ENCODE measurements at places on chromosomes 3 and 15.
A peak's percentile ranks its signal among the peaks of the same experiment; 100 is the strongest.

GRCh38 chr3:107025961-107026360, 351.3 kb upstream of the CCDC54 start:
- no peak for DNase-seq

GRCh38 chr3:33488246-33488645, 48.0 kb upstream of the UBP1 start:
- no peak for DNase-seq

DNA sequence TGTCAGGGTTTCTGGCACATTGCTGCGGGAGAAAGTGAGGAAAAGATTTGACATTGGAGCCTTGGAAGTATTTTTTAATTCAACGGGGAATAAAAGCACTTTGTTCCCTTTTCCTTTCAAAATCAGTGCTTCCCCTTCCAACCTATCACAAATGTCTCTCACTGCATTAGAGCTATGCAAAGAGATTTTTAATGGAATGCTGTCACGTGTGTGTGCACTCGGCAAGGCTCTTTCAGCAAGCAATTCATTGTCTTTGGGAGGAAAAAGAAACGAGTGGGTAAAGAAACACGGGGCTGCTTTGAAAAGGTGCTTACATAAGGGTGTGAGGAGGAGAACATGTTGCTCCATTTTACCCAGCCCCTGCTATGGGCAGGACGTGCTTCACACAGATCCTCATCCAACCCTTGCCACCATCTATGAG, 490.4 kb upstream of the PROK2 start:
- no peak for DNase-seq

- DNase-seq = no peak
Measured at GRCh38 chr3:177557548-177557947, 360.3 kb upstream of the TBL1XR1 start.

- no peak for DNase-seq
Measured at GRCh38 chr15:70035051-70035718, 62.5 kb downstream of the TLE3 start.

DNA sequence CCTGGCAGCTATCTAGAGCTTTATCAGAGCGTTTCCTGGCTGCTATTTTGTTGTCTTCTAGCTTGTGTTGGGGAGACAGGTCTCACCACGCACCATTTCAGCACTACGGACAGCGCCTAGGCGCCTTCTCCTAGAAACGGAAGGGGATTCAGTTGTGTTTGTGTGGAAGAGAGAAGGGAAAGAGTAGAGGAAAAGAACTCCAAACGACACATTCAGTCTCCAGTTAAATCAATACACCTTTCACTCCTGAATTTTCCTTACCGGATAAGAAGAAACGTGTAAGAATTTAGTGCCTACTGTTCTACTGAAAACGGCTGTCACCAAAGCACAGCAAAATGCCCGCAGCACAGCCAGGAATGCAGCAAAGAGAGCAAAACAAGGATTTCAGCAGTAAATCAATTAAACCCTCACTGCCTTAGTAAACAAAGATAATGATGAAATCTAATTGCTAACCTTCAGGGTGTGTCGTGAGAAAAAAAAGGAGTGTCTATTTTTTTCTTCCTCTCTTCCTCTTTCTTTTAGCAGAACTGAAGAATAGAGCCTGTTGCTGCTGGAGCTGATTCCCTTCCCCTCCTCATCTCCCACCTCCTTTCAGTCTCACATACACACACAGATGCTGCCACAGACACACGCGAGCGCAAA, 412 bp upstream of the CTXN2 start:
- peak; percentile 62 for DNase-seq

- DNase-seq = no peak
Measured at GRCh38 chr3:89955156-89955555, 847.7 kb downstream of the EPHA3 start.

DNA sequence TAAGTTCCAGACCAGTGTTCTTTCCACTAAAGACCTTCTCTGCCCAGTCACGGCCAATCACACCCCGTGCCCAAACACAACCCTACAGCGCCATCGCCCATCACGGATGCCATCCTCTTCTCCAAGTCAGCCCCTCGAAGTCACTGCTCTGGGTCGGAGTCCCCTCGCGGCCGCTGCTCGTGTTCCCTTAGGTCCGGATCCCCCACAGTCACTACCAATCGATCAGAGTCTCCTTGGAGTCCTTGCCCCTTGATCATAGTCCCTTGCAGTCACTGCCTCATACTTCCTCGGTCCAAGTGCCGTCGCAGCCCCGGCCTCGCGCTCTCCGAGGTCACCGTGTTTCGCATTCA, 461 bp downstream of the PCYT1A start:
- peak; percentile 40 for DNase-seq

- peak; percentile 19 for DNase-seq
Measured at GRCh38 chr3:140122183-140122582, 187.2 kb downstream of the CLSTN2 start.

GRCh38 chr3:140540262-140540661, 137.6 kb upstream of the TRIM42 start:
- DNase-seq = no peak

- no peak for DNase-seq
Measured at GRCh38 chr3:50390508-50391224, 31.3 kb upstream of the TMEM115 start.

DNA sequence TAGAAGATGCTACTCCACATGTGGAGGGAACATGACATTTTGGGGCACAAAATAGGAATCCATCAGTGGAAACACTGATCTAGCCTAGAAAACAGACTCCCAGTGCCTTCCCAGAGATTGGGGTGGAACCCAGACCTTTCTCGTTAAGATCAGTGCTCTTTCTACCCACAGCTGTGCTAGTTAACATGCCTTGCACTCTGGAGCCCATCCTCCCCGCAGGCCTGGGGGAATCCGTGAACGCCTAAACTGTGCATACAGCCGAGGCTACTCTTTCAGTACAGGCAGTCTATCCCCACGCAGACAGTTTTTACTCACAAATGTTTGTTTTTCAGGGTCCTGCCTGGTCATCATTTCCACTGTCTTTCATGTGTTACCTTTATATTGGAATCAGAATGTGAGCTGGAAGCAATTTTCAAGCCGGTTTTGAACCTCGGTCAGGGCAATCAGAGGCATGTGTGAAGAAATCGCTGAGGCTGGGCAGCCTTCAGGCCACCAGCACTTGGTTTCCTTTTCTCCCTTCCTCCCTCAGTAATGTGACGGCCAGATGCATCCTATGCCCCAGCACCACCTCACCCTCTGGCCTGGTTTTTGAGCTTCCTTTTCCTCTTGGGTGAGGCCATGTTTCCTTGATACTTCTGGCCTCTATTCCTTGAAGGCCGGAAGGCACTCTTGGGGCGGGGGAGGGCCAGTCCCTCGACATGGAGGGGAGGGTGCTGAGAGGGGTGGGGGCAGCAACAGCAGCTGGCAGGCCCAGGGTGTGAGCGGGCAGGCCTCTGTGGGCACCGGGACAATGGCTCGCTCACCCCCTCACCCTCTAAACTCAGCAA, 123.6 kb upstream of the GALNT15 start:
- no peak for DNase-seq

DNA sequence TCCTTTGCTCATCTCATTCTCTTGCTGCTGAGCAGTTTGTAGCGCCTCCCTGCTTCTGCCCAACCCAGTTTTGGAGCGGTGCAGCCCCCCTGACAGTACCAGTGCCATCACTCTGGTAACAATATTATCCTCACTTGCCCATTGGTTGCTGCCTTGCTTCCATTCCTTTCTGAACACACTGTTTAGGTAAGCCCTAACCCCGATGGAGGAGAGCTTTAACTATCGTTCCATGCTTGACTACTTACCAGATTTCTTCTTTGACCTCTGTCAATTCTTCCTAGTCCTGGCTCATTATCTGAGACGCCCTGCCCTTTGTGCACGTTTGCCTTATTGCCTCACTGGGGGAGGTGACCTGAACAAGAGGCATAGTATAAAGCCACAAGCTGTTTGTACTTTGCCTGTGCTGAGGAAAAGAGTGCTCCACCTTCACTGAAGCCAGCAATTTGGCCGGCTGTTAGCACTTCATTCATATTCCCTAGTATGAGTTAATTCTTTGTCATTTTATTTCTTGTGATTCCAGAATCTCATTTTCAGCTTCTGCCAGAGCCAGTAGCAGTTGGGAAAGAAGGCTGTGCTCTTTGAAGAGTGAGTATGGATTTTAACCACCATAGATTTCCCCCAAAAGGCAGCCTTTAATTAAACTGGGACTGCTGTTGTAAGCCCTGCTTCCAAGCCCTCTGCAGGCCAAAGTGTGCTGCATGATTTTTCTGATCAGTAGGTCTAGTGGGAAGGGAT, 11.9 kb downstream of the ABHD6 start:
- no peak for DNase-seq

All from M059J (cell line).